Effector CD8-positive, alpha-beta T cell (primary cell): ENCODE measurements at places on chromosomes 12 and 14.

GRCh38 chr14:64659366-64659765 lies 44.9 kb upstream of the PLEKHG3 start:
- DNase-seq: no peak

- DNase-seq: no peak
Observed at GRCh38 chr12:115972241-115972640, 305.3 kb downstream of the MED13L start.

- no peak for DNase-seq
Observed at GRCh38 chr12:108911915-108912314, 32.0 kb downstream of the DAO start.

- no peak for DNase-seq
Observed at GRCh38 chr12:88628856-88629509, 48.7 kb upstream of the KITLG start.
